ENCODE measurements at places on chromosomes 1 and 21.

- no peak for DNase-seq
Observed at GRCh38 chr1:67264899-67265298, 42.8 kb upstream of the IL12RB2 start.

DNA sequence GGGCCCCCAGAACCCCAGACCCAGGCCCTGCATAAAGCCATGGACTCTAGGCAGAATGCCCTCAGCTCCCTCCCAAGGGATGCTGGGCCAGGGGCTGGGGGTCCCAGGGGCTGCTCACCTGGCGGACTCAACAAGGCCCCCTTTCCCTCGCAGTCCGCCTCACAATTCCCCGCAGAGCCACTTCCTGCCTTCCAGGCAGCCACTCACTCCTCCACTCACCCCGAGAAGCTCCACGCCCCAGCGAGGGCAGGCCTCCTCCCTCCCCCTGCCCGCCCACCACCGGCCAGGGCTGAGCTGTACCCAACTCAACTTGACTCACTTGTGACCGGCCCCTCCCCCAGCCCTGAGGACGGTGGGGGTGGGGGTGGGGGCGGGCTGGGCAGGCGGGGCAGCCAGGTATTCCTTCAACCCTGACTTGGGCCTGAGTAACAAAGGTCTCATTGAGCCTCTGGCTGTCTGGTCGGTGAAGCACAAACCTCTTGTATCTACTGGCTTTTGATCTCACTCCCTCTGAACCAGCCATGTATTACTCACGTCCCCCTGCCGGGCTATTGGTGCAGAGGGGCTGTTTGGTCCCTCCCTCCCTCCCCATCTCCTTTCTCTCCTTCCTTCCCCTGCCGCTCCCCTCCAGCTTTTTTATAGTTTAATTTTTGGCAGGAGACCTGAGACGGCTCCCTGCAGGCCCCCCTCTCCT lies 5.9 kb downstream of the BLACAT1 start:
- DNase-seq, result no peak

DNA sequence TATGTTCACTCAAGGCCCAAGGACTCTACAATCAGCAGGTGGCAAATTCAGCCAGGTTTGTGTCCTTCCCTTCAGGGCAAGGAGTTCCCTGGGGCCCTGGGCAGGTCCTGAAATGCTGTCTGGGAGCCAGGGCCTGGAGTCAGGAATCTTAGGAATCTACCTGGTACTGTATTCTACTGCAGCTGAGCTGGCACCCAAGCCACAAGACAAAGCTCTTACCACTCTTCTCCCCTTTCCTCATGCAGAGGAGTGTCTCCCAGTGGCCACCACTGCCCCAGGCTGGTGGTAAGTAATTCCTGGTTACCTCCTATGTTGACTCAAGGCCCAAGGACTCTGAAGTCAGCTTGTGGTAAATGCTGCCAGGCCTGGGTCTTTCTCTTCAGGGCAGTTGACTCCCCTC lies 153.4 kb downstream of the NRIP1 start:
- no peak for DNase-seq

DNA sequence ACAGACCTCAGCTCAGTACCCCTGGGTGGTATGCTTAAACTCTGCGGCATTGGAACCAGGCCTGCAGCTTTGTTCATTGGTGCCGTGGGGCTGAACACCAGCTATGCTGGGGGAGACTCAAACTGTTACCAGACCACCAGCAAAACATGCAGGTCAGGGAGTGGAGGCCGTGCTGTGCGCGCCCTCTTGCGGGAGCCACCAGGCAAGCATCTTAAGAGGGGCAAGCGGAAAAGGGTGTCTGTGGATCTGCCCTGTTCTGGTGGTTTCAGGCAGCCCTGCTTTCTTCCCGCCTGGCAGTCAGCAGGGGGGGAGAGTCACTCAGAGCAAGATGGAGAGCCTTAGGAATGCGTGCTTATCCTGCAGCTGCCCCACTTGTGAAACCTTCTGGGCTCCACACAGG lies 276.9 kb upstream of the ZRANB2 start:
- DNase-seq, result no peak

DNA sequence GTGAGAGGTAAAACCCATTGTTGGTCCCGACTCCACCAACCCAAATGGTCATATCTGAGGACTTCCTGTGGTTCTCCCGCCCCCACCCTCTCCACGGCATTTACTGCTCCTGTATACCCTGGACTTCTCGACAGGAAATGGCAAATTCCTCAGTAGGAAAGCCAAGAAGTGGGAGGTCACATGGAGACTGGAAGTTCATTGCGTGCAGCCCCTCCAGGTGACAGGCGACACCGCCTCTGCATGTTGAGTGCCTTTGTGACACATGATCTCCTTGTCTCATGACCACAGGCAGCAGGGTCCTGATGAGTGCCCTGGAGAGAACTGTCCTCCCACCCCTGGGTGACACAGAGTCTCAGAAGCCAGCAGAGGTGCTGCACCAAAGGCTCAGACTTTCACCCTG lies 24.2 kb downstream of the ERG start:
- no peak for DNase-seq

- no peak for DNase-seq
Observed at GRCh38 chr1:36761113-36761512, 273.2 kb downstream of the GRIK3 start.

DNA sequence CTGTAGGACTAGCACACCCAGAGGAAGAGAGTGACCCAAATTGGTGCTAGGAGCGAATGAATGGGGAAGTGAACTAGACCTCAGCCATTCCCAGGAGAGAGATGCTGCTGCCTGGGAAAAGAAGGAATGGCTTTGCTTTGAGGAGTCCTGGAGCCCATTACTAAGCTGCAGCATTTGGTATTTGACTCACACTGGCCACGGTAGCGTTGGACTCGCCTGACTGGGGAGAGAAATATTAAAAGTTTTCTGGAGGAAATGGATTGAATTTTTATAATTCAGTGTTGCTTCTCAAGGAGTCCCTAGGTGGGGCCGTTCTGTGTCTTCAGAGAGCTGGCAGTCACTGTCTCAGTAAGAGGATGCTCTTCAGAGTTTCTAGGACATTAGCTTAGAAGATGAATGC lies 40.2 kb downstream of the PIK3CD start:
- no peak for DNase-seq

DNA sequence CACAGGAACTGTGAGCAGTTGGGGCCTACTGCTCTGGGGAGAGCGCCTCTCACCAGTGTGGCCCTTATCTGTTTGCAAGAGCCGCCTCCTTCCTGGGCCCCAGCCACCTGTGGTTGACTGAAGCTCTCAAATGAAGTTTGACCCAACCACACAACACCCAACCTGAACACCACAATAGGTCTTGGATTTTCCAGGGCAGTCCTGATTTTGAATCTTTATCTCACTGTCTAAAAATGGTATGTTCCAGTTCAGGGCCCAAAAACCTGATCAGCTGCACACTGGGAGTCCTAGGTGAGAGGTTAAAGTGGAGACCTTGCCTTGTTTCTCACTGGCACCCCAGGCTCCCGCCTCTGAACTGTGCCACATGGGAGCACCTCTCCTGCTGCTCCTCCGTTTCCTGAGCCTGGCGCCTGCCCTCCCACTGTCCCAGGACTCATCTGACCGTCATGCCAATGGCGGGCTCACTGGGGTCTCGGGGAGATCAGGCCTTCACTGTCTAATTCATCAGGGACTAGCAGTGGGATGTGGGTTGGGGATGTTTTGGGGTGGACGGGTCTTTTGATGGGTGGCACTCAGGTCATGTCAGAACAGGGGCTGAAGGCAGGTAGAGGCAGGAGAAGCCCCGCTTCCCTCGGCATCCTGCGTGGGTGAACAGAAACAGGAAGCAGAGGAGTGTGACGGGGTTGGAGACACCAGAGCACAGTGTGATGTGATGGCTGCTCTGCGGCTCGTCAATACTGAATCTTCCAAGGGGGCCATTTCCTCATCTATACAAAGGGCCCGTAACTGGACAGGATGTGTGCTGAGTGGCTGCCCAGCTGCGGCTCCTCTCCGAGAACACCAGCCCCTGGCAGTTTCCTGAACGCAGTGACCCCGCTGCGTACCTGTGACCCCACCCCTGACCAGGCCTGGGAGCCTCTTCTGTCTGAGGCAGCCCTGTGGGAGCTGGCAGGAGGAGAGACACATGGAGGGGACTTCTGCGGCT lies 59.6 kb upstream of the ITPKB start:
- no peak for DNase-seq

DNA sequence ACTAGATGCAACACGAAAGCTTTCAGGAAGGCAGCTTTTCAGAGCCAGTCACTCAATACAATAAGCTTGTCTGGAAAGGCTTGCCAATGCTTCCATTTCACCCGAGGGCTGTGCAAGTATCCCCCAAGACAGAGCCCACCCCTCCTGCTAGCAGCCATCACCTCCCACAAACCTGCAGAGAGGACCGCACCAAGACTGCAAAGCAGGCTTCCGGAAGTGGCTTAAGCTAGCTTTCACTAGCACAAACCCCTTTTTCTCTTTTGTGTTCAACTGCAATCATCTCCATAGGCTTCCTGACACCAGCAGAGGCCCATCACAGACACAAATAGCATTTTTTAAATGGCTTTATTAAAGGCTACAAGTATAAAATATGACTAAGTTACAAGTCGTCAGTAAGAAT lies 31.5 kb downstream of the C1orf198 start:
- DNase-seq, result no peak

All from left ventricle myocardium superior (tissue), 1 donor.